ENCODE measurements at places on chromosomes 2 and 18. TPM values are rescaled to one million over a fixed set of nuclear protein-coding genes. Genes with fewer than 3 reads are reported as not detected.

Gene ERFE
- total RNA-seq, result 1.8 TPM

- DNase-seq, result no peak
Measured at GRCh38 chr2:181879295-181879694, 12.2 kb upstream of the ITPRID2 start.

GRCh38 chr2:232229911-232230310 lies 148.6 kb upstream of the ALPP start:
- DNase-seq, result no peak

GRCh38 chr18:53753601-53754000 lies 470.9 kb downstream of the MBD2 start:
- DNase-seq, result no peak

DNA sequence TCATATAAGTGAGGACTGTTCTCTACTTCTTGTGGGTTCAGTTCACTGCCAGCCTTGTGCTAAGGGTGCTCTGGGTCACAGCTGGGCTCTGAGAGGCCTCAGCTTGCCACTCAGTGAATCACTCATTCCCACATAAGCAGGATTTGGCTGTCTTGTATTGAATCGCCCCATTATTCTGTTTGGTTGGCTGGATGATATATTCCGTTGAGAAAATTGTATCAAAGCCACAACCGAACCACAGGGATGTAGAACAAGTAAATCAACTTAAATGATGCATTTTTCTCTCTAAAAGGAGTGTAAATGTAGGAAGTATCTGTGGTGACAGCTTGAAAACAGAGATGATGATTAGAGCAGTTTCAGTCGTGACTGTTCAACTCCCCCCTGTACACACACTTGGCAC lies 39.6 kb downstream of the TTC39C start:
- no peak for DNase-seq

Measured in psoas muscle (tissue), 8 donors.